ENCODE measurements at places on chromosomes 3 and 15.

DNA sequence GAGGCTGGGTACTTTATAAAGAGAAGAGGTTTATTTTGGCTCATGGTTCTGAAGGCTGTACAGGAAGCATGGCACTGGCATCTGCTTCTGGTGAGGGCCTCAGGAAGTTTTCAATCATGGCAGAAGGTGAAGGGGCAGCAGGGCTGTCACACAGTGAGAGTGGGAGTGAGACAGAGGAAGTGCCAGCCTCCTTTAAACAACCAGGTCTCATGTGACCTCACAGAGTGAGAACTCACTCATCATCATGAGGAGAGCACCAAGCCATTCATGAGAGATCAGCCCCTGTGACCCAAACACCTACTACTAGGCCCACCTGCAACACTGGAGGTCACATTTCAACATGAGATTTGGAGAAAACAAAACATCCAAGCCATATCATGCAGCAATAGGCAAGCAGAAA, 9.3 kb upstream of the RFTN1 start:
- no peak for DNase-seq

- no peak for DNase-seq
Observed at GRCh38 chr3:116230431-116231020, 214.8 kb downstream of the LSAMP start.

DNA sequence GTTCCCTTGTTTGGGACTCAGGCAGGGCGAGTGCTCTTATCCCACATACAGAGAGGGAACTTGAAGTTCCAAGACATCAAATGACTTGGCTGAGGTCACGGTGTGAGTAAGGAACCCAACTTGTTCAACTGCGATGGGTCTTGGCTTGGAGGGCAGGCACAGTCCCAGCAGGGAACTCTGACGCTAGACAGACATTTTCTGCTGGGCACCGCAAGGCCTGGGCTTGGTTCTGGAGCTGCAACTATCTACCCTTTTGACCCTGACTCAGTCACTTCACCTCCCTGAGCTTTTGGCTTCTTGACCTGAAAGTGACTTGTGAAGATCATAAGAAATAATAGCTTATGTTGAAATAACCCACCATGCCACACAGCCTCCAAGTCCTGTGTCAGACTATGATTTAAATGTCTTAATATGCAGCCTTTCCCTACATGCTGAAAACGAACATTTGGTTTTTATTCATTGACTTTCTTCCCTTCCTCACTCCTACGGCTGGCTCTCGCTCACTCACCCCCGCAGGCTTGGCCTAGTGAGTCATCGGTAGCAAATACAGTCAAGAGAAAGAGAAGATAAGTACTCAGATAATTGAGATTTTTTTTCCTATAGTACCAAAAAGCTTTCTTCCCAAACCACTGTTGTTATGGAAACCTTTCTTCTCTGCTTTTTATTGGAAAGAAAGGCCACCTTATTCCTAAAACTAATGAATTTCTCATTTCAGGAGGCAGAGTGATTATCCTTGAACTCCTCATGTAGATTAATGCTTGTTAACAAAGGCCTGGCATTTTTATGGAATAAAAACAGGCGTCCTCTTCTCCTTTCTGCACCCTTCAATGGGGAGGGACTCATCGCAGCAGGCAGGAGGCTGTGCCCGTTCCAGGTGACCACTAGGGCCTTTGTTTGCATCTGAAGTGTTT, 178.4 kb downstream of the ATP10A start:
- no peak for DNase-seq

- DNase-seq, result no peak
Observed at GRCh38 chr3:18100121-18100520, 325.0 kb downstream of the SATB1 start.

DNA sequence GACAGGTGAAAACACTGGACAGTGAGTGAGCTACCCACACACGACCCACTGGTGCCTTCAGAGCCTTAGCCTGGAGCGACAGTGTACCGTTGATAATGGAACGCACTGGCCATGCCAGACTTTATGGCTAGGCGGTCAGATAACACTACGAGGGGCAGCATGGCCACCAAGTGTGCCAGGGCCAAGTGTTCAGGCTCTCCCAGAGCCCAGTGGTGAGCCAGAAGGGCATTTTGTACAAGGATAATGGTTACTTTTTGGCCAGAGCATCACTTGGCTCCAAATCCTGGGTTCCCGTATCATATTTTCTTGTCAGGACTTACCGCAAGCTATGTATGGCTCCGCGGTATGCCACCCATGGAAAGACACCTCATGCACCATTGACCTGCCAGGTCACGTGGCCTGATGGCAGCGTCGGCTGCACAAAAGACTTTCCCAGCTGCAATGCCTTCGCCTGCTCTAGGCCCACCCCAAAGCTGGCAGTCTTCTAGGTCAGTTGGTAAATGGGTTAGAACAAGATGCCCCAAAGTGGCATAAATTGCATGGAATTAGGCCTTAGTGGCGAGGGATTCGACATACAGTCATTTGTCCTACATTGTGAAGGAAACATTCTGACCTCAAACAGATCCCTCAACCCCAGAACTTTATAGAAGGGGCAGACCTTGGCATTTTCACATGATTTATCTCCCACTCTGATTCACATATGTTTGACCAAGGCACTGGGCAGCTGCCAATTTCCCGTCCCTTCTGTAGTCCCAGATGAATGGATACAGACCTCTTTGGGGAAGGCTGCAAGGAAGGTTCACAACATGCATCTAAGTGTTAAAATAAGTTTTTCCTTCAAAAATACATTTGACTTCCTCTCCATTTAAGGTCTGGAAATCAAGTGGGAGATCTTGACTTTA, 12.2 kb upstream of the SLC28A1 start:
- no peak for DNase-seq

GRCh38 chr3:162117961-162118360, 621.4 kb downstream of the OTOL1 start:
- no peak for DNase-seq

- DNase-seq, result no peak
Observed at GRCh38 chr3:105345156-105345555, 21.6 kb upstream of the ALCAM start.

- DNase-seq, result no peak
Observed at GRCh38 chr3:27718459-27718858, 3.7 kb downstream of the EOMES start.

DNA sequence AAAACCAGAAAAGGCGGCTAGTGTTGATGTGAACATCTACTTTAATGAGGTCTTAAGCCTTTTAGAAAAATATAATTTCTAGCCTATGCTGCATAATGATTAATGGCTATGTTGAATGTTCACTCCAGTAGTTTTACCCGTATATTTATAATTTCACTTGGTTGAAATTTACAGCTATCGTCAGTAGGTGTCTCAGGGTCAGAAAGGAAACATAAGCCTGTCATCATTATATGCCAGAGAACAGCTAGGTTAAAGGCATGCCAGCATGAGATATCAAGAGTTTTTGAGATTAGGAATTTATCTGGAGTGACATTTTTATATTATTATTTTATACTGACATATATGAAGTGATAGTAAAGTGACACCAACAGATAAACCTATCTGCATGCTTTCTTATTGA, 904.1 kb downstream of the OTOL1 start:
- no peak for DNase-seq

- no peak for DNase-seq
Observed at GRCh38 chr3:29772436-29772835, 491.6 kb downstream of the RBMS3 start.

DNA sequence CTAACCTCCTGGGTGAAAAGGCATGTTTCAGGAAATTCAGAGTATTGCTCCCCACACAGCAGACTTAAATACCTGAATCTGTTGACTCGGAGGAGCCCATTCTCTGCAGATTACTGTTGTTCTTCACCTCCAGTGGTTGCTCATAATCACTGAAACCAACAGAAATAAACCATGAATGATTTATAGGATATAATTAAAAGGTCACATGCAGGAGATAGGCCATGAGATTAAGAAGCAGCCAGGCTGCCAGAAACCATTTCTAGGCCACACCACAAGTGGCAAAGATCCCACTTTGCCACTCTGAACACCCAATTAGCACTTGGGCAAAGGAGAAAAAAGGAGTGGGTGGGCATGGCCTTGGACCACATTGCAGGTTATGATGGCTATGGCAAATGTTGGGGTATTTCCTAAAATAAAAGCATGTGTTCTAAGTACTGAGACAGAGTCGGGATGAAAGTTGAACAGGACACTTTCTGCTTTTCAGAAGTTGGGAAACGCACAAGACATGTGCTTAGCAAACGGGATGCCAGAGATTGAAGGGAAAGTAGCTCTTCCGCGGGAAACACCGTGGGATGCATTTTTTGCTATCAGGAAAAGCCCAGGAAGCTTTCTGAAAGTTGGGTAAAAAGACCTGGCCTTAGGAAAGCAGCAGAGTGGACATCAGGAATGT, 1.5 kb downstream of the CDC25A start:
- DNase-seq, result no peak

DNA sequence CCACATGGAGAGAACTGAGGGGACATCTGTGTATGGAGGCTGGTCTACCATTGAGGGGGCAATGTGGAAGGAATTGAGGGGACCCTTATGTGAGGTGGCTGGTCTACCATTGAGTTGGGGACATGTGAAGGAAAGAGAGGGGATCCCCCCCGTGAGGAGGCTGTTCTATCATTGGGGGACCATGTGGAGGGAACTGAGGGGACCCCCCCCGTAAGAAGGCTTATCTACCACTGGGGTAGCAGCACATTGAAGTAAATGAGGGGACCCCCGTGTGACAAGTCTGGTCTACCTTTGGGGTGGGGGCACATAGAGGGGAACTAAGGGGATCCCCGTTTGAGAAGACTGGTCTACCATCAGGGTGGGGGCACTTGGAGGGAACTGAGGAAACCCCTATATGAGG, 158.0 kb downstream of the FBLN2 start:
- no peak for DNase-seq

GRCh38 chr3:52162250-52162872, 8.1 kb upstream of the POC1A start:
- DNase-seq, result no peak

GRCh38 chr3:139519998-139520737, 19.4 kb downstream of the RBP1 start:
- DNase-seq, result no peak

- no peak for DNase-seq
Observed at GRCh38 chr15:33458421-33458820, 147.7 kb downstream of the RYR3 start.

- no peak for DNase-seq
Observed at GRCh38 chr3:18247776-18248310, 177.3 kb downstream of the SATB1 start.

GRCh38 chr15:57227166-57227565, 149.1 kb upstream of the CGNL1 start:
- no peak for DNase-seq

DNA sequence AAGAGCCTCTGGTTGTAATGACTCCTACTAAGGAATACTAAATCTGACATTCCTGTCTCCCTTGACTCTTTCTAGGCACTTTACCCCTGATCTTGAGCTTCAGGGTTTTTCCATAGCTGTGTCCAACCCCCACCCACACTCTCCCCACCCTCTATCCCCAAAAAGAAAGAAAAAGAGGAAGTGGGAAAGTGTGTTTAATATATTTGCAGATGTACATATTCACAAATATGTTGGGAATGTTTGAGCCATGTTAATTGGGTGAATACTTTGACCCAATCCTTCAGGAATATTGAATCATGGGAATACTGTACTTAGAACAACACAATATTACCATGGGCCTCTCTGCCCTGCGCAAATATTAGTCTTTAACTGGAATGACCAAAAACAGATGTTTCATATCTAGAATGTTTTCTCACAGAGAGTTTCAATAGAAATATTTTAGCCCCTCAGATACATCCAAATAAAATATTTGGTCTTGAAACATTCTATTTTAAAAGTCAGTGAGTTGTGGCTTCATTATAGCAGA, 19.8 kb upstream of the PFN2 start:
- DNase-seq, result no peak

GRCh38 chr15:44045217-44045616, 149.9 kb downstream of the FRMD5 start:
- no peak for DNase-seq

DNA sequence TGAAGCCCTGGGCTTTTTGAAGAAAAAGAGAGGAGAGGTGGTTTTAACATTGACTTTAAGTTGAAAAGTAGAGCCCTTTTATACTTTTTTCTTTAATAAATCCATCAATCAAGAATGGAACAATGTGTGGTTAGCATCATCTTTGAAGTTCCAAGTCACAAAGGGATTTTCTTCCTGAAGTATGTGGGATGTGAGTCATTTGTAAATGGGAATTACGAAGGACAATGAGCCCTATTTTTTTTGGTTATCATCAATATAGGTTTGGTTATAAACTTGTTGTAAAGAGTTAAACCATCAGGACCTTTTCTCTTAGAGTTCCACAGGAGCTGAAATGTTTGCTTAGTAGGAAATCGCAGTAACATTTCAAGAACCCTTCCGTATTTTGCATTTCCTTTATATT, 38.3 kb downstream of the PIK3CA start:
- DNase-seq, result no peak

DNA sequence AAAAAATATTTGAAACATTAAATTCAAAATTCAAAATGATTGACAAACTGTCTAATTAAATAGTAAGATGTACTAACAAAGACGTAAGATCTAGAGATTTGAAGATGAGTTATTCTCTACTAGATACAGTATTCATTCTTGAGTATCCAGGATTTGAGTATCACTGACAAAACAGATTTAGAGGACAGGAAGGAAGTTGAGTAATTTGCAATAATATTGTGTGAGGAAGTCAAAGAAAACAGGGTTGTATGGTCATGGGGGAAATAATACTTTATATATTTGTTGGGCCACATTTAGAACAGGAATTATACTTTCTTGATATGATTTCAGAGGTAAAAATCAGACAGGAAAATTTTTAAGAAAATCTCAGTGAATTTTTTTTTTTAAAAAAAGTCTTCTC, 393.1 kb upstream of the CDIN1 start:
- no peak for DNase-seq

GRCh38 chr3:78360849-78361248, 1321.0 kb downstream of the ROBO2 start:
- no peak for DNase-seq

DNA sequence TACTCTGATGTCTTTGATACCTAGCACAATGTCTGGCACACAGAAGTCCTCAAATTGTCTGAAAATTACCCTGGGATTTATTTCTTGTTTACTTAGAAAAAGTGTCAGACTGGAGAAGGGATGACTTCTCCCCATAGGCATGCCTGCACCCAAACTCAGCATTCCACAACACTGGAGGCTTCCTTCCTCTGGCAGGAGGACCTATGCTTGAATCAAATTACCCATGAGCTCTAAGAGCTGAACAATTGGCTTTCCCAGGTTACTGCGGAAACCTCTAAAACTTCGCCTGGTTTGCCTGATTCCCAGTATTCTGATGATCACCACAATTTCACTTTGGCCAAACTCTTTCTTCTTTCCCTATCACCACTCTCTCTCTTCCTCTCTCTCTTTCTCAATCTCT, 217.4 kb downstream of the DIPK2A start:
- DNase-seq, result no peak

- DNase-seq, result peak; percentile 1
Observed at GRCh38 chr3:197394464-197395321, 96.3 kb upstream of the DLG1 start.

DNA sequence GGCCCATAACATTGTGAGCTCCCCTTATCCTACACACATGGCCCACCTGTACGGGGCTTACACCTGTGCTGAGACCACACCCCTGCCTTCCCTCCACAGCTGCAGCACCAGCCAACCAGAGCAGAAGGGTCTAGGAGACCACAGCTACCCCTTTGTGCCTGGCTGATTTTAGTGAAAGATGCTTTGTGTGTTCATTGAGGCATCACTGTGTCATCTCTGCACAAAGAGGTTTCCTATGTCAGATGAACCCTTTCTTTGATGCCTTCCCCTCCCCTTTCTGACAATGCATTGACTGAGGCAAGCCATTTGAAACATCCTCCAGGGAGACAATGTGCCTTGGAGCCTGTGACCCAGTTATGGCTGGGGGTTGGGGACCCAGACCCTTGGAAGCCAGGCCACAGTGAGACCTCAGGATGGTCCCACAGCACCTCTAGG, 54.9 kb upstream of the SLC7A14 start:
- no peak for DNase-seq
